ENCODE measurements at places on chromosomes 7 and 10.

DNA sequence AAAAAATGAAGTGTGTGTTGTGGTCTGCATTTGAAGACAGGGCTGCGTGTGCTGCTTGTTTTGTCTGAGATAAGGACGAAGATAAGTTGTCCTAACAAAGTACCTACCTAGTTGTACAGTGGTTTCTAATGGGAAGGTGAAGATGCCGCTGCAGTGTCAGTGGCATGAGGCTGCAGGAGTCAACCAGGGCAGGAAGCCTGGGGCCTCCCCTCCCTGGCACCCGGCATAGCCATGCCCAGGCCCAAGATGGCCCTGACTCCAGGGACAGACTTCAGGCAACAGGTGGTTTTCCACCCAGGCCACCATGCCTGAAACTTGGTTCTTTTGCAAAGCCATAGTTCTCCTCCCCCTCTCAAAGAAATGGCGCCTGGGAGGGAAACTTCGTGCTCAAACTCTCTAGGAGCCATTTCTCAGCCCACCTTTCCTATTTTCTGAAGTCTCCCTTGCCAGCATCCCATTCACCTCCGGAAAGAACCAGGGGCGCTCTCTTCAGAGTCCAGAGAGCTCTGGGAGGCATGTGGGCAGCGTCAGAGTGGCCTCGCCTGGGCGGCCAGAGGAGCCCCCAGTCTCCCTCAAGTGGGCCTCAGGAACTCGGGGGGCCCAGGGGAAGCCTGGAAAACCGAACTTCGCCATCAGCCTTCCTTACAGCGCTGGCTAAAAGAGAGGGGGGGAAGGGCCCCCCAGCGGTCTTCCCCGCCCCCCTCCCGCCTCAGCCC, 2.1 kb upstream of the KAT6B start:
- DNase-seq, result no peak

- DNase-seq, result no peak
These were observed 28.1 kb upstream of the TRIL start for GRCh38 chr7:28986028-28986764.

DNA sequence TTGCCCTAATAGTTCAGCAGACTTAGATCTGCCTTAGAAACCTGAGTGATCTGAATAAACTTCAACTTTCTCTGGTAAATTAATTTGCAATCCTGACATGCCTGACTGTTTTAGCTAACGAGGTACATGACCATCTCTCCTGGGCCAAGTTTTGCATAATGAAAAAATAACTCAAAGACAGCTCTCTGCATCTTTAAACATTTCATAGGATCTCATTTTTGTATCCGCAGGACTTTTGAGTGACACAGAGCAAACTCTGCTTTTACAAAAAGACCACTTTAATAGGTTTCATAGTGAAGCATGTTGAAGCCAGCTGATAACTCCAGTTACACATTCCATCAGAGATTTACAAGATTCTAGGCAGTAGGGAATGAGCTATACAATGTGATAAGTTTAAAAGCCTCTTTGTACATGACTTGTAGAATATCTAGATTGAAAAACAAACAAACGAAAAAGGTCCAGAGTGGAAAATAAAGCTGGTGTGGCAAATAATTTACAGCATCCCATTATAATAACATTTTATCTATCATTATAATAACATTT, 2.1 kb downstream of the PRKG1 start:
- DNase-seq, result no peak

DNA sequence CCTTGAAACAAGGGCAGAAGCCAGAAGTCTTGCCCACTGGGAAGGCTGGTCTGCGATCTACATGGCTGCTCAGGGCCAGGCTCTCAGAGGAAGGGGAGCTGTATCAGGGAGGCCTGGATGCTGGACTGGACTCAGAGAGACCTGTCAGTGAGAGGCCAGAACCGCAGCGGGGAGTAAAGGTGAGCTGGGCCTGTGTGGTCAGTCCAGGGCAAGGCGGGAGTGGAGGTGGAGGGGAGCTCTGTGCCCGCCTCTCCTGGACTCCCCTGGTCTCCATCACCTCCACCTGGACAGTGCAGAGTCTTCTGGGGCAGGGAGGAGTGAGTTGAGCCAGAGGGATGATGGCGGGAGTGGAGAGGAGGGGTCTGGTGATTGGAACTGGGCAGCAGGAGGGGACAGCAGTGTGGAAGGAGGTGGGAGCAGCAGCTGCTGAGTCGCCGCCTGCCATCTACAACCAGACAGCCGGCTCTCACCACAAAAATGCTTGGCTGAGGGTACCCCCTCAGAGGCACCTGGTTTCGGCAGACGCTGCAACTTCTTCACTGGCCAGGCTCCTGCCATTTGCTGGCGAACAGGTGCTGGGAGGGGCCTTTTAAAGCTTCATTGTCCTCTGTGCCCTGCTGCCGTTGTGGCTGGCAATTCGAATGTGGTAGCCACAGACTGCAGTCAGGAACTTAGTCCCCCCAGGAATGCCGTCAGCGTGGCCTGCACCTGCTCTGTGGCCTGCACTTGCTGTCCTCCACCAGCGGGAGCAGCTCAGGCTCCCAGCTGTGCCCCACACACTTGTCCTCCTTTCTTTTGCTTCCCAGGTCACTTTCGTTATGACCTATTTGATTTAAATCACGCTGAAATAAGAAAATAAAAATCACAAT, 3.5 kb downstream of the RASSF4 start:
- no peak for DNase-seq

GRCh38 chr7:151188252-151188542, 1.1 kb upstream of the ASB10 start:
- no peak for DNase-seq

DNA sequence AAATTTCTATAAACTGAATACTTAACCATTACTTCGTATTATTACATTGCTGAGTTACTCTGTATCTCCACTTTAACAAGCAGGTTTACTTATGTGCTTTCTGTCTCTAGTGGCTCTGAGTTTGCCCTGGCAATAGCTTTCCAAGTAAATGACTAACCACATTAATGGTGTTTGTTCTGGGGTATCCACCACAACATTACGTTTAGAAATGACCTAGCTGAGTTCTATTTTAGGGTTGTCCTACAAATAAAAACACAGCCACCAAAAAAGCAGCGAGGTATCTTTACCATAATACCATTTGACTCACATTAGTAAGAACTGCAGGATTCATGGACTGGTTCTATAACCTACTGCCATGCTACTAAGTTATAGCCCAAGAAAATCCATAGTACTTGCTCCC, 83.1 kb downstream of the HIBADH start:
- no peak for DNase-seq

GRCh38 chr7:25727446-25727845, 424.6 kb upstream of the NFE2L3 start:
- no peak for DNase-seq

GRCh38 chr7:32890793-32891042, 842 bp downstream of the KBTBD2 start:
- DNase-seq, result no peak

- DNase-seq, result no peak
These were observed 35.2 kb downstream of the ATOH7 start for GRCh38 chr10:68196701-68197100.

DNA sequence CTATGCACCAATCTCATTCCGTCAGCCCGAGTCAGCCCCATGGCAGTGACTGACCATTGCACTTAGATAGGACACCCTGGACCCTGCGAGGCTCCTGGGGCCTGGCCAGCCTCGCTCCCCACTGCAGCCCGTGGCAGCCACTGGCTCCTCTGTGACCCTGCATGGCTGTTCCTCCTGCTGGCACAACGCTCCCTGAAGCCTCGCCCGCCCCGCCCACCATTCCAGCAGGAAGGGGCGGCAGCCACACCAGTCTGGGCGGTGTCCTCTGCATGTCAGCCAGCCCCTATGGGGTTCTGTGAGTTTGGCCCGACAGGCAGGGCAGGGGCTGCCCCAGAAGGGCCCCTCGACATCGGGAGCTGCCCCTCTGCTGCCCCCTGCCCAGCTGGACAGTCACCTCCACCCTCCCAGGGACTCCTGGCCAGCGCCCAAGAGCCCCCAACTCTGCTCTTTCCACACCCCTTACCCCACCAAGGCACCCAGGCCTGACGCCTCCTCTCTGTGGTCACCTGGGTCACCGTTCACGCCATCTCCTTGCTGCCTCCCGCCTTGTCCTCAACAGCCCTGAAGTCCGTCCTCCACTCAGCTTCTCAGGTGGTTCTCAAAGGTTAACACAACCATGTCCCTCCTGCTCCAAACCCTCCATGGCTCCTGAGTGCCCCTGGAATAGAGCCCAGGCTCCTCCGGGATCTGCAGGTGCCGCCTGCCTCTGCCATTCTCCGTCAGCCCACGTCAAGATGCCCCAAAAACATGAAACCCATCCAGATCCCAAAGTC, 103.5 kb downstream of the MICALL2 start:
- no peak for DNase-seq

DNA sequence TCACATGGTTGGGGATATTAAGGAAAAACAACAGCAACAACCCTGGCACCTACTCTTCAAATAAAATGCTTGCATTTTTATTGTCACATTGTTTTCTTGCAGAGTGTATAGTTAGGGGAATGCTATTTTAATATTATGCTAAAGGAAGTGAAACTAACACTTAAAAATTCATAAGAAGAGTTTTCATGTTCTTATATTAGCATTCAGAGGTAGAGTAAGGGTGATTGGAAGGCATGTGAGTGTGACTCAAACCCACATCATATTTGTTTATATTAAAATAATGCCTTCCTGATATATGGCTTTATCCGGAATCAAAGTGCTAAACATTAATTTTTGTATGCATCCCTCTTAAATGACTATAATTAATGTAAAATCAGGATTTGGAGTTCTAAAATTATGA, 59.8 kb upstream of the TES start:
- DNase-seq, result no peak

DNA sequence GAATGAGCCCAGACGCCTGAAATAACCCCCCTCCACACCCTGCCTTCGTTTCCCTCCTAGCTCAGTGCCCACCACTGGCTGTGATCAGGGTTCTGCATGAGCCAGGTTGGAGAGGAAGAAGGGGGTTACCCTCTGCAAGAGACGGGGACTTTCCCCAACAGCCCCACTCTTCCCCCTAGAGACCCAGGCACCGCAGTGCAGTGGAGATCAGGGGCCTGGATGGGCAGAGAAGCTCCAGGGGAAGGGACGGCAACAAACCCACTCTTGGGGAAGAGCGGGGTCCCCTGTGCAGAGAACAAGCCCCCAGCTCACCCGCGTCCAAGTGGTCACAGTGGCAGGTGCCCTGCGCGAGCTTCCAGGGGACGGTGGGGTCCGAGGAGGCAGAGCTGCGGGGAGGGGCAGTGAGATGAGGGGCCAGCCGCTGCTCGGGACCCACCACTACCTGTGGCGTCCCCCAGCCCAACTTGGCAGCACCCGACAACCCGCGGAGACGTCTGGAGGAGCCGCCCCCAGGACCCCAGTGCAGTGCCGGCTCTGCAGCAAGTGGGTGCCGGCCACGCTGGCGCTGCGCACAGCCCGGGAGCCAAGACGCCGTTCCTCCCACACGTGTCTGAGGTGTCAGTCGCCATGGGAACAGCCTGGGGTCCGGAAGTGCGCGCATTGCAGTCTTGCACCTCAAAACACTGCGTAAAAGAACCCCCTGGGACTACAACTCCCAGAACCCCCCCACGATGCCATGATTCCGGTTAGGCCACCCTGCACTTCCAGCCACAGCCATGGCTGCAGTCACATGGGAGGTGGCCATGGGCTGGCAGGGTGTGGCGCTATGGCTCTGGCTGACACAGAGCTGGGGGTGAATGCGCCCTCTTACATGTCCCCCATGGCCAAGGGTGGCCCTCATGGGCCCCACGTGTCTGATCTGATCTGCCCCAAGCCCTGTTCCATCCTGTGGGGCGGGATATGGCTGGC, 45.8 kb upstream of the WIPI2 start:
- no peak for DNase-seq

- DNase-seq, result peak; percentile 31
These were observed 642.6 kb upstream of the AUTS2 start for GRCh38 chr7:68955656-68956055.
